ENCODE measurements at places on chromosomes 4 and X.

GRCh38 chr4:146699910-146700309 is 61.2 kb downstream of the POU4F2 start:
- no peak for DNase-seq

GRCh38 chr4:121898150-121898549 is 27.9 kb upstream of the BBS7 start:
- no peak for DNase-seq

GRCh38 chrX:110003167-110004156 is 548 bp downstream of the TMEM164 start:
- no peak for DNase-seq

GRCh38 chr4:80268936-80269335 is 2.5 kb downstream of the FGF5 start:
- no peak for DNase-seq

DNA sequence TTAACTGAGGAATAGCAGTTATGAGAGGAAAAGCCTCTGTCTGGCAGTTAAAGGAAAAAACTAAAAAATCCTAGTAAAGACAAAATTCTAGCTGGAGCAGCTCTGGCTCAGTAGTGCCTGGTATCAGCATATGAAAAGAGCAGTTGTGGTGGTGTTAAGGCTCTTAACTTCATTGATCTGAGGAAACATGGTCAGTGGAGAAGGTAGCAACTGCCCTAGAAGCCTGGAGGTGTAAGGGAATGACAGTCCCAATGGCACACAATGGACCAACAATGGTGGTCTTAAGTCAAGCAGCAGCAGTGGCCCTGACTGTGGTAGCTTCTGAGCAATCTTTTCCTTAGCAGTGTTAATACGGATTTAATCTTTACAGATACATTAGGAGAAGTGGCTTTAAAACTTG is 189.6 kb upstream of the POF1B start:
- no peak for DNase-seq

DNA sequence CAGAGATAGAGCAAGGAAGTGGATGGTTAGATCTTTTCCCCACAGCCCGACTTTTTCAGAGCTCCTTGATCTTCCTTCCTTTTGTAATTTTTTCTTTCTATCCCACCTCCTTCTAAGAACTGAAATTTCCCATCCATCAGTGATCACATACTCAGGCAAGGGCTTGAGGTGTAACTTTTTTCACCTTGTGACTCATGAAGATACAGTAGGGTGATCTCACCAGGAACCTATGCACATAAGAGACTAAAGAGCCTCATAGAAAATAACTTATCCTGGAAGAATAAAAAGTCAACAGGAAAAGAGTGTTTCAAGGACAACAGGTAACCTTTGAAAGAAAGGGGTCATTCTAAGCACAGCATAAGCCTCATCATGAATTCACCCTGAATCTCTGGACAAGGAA is 131.2 kb upstream of the HCCS start:
- DNase-seq: no peak

GRCh38 chrX:98939456-98939855 is 1470.6 kb downstream of the PCDH19 start:
- no peak for DNase-seq

GRCh38 chrX:136203438-136203837 is 47.8 kb downstream of the MAP7D3 start:
- no peak for DNase-seq

GRCh38 chr4:103365285-103365684 is 167.1 kb upstream of the CENPE start:
- DNase-seq: no peak

DNA sequence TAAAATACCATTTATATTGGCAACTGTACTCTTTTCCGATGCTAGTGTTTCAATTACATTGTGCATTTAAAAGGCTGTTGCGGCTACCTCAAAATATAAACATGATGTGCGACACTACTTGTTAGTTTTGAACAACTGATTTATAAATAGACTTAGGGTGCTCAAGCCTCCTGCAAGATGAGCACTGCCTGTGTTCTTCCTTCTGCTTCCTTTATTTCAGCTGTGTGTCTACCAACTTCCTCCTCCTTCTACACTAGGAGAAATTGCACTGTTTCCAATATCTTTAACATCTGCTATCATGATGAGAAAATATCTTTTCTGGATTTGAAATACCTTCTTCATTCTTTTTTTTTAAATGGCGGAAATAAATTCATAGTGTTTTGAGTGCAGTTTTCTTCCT is 24.0 kb downstream of the TET2 start:
- DNase-seq: no peak

- no peak for DNase-seq
Measured at GRCh38 chr4:8412288-8412687, 28.2 kb downstream of the ACOX3 start.

DNA sequence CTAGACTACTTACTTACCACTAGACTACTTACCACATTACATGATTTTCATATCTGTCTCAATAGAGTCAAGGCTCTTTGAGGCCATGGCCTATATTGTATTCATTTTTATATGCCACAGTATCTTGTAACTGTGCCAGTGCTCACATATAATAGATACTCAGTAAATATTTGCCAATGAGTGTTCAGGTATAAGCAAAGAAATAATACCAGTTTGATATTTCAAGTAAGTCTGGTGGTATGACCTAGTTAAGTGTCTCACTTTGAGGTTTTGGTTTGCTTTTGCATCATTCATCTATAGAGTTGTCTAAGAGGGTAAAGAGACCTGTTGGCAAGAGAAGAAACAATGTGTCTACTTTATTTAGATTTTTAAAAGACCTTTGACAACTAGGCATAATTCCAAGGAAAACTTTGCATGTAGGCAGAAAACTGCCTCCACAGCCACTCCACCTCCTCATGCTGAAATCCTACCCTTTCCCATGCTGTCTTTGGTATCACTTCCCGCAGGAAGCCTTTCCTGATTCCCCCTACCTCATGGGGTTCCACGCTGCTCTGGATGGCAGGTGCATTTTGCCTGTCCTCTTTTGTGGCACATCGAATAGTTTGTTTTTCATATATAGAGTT is 91.3 kb upstream of the KLHL13 start:
- DNase-seq: no peak

- DNase-seq: no peak
Measured at GRCh38 chr4:145870155-145871020, 68.2 kb downstream of the ZNF827 start.

GRCh38 chrX:107675823-107676555 is 47.7 kb downstream of the PRPS1 start:
- no peak for DNase-seq

DNA sequence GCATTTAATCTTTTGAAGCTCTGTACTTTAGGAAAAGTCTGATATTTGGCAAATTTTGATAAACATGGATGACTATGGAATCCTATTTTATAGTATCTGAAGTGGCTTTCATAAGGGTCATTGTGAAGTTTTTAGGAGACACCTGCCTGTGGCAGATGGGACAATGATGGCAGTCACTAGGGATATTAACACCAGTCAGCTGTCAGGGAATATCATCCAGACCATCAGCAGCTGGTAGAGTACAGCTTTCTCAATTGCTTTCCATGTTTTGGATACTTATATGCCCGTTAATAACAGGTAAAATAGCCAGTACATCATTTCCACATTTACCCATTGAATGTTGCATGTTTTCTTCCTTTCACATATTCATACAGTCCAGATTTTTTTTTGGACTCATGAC is 39.1 kb downstream of the NPNT start:
- no peak for DNase-seq

GRCh38 chr4:184000457-184001396 is 95.6 kb downstream of the STOX2 start:
- no peak for DNase-seq

- DNase-seq: no peak
Measured at GRCh38 chr4:95729596-95729995, 110.3 kb upstream of the PDHA2 start.

GRCh38 chr4:87971866-87972265 is 3.6 kb upstream of the SPP1 start:
- DNase-seq: no peak

- DNase-seq: no peak
Measured at GRCh38 chrX:42696536-42697124, 81.3 kb downstream of the PPP1R2C start.

DNA sequence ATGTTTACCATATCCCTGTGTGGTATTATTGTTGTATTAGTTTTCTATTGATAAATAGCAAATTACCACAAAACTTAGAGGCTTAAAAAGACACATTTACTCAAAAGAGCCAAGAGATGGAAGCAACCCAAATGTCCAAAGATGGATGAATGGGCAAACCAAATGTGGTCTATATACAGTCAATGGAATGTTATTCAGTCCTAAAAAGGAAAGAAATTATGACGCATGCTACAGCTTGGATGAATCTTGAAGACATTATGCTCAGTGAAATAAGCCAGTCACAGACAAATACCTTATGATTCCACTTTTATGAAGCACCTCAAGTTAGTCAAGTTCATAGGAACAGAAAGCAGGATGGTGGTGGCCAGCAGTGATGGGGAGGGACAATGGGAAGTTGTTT is 144.7 kb downstream of the QDPR start:
- DNase-seq: no peak

DNA sequence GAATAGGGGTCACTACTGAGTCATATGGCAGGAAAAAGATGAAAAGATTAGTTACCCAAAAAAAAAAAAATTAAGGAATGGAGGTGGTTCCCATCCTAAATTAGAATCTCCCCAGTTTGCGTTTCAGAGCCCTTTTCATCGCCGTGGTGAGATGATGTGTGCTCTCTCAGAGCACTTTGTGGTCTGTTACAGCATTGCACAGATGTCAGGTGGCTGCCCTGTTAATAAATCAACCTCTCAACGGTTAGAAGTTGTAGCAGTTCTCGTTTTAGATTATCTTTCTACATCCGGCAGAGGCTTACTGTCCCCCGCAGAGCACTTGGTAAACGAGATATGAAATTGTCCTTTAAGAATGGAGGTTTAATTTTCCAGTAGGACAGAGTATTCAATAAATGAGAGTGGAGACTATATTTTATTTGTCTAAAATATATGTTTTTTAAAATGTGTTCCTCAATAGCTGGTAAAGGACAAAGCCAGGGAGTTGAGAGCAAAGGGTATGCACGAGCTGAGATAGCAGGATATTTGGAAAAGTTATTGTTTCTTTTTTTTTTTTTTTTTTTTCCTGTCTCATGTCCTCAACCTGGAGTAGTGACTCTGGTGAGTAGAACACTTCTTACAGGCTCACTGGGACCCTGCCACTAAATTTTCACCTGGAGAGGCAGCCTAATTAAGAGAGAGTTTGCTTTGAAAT is 26.9 kb downstream of the AFF1 start:
- DNase-seq: no peak

DNA sequence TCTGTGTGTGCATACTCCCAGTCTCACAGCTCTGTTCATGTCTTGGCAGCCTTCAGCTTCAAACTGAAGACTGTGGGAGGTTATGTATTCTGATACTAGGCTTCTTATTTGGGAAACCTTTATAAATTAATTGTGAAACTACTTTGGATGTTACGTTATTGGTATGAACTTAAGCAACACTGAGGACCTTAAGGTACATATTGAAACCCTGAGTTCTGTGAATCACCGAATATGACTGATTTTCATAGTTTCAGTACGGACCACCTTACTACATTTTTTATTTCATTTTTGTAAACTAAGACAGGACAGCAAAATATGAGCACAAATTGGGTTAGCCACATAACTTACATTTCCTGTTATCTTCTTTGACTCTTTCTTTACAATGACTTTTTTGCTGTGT is 498.4 kb downstream of the PDGFC start:
- DNase-seq: no peak

GRCh38 chr4:105060628-105061027 is 86.0 kb upstream of the TET2 start:
- DNase-seq: no peak

- no peak for DNase-seq
Measured at GRCh38 chrX:15413101-15413500, 28.9 kb upstream of the VEGFD start.

- DNase-seq: no peak
Measured at GRCh38 chr4:163588532-163588931, 94.0 kb downstream of the TMA16 start.

DNA sequence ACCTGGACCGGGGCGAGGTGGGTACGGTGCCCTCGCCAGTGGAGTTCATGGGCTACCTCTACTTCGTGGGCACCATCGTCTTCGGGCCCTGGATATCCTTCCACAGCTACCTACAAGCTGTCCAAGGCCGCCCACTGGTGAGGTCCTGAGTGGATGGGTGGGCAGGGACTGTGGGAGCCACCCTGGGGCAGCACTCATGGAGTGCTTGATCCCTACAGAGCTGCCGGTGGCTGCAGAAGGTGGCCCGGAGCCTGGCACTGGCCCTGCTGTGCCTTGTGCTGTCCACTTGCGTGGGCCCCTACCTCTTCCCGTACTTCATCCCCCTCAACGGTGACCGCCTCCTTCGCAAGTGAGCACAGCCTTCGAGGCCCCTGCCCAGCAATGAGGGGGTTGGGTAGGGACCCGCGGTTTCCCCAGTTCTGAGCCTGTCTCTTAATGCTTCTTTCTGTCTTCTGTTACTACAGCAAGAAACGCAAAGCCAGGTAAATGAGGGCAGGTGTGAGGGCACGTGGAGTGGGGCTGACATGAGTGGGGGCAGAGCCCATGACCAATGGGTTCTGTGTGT is 3.7 kb downstream of the PORCN start:
- no peak for DNase-seq

- DNase-seq: no peak
Measured at GRCh38 chr4:122731676-122732075, 828 bp upstream of the BBS12 start.
